Esophagus muscularis mucosa (tissue), 4 donors: ENCODE measurements at places on chromosomes 7 and 10.

GRCh38 chr7:129612112-129613015 is 844 bp downstream of the NRF1 start:
- no peak for DNase-seq

- DNase-seq: no peak
These were observed 730 bp upstream of the RASSF4 start for GRCh38 chr10:44958898-44959246.

- DNase-seq: no peak
These were observed 2.5 kb upstream of the MACC1 start for GRCh38 chr7:20219446-20220292.

DNA sequence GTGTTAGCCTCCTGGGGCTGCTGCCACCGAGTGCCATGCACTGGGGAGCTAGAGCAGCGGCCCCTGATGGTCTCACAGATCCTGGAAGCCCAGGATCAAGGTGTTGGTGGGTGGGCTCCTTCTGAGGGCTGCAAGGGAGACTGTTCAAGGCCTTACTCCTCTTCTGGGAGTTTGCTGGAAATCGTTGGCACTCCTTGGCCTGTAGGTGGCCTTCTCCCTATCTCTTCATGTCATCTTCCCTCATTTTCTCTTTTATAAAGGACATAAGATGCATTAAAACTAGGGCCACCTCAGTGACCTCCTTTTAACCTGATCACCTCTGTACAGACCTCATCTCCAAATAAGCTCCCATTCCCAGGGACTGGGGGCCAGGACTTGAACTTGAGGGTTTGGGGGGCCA is 27.0 kb upstream of the ZNF862 start:
- no peak for DNase-seq

- no peak for DNase-seq
These were observed 274.2 kb downstream of the DOCK4 start for GRCh38 chr7:111931958-111932357.

DNA sequence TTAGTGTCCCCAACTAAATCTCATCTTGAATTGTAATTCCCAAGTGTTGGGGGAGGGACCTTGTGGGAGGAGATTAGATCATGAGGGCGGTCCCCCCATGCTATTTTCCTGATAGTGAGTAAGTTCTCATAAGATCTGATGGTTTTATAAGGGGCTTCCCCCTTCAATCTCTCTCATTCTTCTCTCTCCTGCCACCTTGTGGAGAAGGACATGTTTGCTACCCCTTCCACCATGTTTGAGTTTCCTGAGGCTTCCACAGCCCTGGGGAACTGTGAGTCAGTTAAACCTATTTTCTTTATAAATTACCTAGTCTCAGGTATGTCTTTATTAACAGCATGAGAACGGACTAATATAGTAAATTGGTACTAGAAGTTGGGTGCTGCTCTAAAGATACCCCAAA is 365.6 kb downstream of the ANKRD7 start:
- DNase-seq: no peak

- DNase-seq: no peak
These were observed 45.8 kb upstream of the PLEKHA1 start for GRCh38 chr10:122328676-122329075.

GRCh38 chr10:77906951-77907421 is 19.6 kb downstream of the DLG5 start:
- no peak for DNase-seq

GRCh38 chr7:116633131-116633988 is 38.6 kb upstream of the MET start:
- no peak for DNase-seq

DNA sequence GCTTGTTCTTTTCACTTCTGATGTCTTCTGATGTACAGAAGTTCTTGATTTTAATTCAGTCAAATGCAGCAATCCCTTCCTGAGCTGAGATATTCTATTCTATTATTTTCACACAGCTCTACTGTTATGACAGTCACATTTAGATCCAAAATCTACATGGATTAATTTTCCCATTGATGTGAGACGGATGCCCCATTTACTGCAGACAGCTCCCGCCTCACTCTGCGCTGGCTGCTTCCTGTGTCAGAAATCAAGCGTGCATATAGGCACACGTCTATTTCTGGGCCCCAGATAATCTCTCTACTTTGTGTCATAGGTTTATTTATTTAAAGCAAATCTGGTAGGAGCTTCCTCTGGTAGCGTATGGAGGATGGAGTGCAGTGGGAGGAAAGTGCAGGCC is 6.7 kb downstream of the BNIP3 start:
- DNase-seq: no peak

- DNase-seq: no peak
These were observed 58.8 kb downstream of the CDK14 start for GRCh38 chr7:90654718-90655427.
